H1 (cell line): ENCODE measurements at places on chromosomes 7 and 10.

GRCh38 chr10:97178074-97178473 lies 7.7 kb downstream of the SLIT1 start:
- DNase-seq, result no peak

DNA sequence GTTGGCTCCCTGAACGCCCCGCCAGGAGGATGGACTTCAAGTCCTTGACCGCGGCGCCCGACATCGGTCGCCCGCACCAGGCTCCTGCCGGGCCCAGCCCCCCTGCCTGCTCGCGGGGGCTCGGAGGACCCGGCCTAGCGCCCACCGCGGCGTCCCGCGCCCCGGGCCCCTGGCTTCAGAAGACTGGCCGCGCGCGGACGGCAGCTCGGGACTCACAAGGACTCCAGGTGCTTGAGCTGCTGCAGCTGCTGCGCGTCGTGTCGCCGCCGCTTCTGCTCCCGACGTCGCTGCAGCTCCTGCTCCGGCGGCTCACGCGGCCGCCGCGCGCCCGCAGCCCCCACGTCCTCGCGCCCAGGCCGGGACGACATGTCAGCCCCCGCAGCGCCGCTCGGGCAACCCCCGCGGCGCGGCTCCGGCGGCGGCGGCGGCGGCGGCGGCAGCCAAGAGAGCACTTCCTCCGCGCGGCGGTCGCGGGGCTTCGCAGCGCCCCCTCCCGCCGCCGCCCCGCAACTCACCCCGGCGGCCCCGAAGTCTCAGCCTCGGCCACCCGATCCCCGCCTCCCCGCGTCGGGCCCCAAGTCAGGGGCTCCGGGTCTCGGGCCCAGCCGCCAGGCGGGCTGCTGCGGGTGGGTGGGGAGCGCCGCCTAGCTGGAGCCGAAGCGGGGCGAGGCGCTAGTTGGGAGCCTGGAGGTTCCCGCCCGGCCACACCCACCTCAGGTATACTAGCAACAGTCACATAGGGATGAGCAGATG lies at the start of gene RP9:
TSS of gene RP9 (minus strand) at position 400 of the 753 bp plus-strand sequence. CDS start at position 368, 32 bp downstream.
- DNase-seq, result peak; percentile 89

DNA sequence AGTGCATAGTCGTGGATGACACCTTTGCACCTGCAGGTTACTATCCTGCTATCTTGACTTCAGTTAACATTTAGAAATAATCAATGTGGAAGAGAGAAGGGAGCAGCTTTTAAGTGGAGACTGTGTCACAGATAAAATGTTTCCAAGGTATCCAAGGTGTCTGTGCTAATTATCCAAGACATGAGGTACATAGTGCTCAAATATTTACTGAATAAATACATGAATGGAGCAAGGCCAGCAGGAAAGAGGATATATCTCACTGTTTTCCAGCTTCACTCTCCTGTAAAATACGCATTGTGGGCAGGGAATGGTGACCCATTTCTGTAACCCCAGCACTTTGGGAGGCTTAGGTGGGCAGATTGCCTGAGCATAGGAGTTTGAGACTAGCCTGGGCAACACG lies 552.4 kb downstream of the PHTF2 start:
- no peak for DNase-seq

- no peak for DNase-seq
Observed at GRCh38 chr7:159075563-159076238, 69.0 kb downstream of the VIPR2 start.

DNA sequence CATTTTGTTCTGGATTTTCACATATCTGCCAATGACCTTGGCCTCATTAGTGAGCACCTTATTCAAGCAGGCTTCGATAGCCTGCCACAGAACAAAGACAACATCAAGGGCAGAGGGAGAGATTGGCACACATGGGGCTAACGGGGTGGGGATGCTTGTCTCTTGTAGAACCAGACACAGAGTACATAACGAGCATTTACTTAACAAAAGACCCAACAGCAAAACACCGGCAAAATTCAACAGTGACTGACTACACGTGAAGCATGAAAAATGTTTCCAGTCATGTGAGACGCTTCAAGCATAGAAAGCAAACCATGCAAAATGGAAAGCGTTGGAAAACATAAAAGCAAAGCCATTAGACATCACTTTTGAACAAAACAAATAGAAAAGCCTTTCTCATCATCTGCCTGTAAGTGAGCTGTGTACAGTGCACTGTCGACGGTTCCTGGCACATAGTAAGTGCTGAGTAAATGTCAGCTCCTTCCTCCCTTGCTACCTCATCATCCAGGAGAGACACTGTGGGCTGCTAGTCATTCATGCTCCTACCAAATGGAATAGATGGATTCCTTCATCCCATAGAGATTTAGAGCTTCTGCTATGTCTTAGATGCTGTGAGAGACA lies 134.4 kb upstream of the AGK start:
- no peak for DNase-seq

DNA sequence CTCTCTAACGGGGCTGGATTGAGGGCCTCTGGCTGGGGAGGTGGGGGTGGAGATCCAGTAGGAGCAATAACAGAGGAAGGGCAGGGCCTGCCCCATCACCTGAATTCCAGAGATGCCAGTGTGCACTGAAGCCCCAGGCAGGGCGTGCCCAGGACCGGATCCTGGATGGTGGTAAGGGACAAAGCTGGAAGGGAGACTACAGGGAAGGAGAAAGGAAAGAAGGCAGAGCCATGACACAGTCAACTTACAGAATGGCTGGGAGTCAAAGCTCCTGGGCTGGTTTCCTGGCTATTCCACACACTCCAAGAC lies 666 bp downstream of the TMEM139 start:
- no peak for DNase-seq
